NCI-H345 (cell line): ENCODE measurements at places on chromosomes 2 and 18.

DNA sequence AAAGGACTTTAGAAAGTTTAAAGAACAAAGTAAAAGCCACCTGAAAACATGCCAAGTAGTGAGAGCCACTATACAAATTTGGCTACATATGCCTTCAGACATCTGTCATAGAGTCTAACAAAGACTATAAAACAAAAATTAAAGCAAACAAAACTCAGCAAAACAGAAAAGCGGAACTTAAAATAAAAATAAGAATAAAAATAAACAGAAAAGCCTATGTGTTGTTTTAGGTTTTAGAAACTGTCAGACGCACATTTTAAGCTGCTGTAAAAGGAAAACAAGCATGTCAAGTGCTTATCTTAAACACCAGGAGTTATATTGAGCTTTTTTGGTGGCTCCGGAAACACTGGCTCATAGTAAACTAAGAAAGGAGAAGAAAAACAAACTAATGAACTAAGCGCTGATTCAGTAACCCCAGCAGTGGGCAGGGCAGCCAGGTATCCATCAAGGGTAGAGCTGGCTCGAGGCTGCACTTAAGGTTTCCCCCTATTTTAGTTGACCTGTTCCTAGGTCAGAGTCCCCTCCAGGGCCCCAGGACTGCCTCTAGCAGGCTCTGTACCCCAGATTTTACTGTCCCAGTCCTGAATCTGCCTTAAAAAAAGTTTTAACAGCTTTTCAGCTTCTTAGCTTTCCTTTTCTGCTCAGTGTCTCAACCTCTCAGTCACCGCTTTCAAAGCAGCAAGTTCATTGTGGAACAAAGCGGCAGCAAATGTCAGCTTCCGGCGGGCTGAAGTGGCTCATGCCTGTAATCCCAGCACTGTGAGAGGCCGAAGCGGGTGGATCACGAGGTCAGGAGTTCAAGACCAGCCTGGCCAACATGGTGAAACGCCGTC, 15.4 kb upstream of the RMC1 start:
- DNase-seq: no peak

- DNase-seq: no peak
Measured at GRCh38 chr2:126837966-126838715, 60.5 kb upstream of the TEX51 start.

DNA sequence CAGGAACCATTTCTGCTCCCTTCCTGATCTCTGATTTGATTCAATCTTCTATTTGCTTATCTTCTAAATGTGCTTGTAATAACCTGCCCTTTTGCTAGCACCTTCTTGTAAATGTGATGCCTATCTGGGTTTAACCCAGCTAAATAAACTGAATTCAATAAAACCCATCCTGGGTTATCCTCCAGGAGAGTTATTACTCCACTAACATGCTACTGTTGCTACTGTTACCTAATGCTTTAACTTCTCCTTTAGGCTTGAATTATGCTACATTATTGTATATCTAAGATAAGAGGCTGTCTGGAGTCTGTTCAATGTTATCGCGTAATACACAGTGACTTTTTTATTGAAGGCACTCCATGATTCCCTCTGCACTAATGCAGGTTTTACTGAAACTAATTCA, 206.5 kb upstream of the CTAGE1 start:
- DNase-seq: no peak

GRCh38 chr2:9378433-9379390, 44.6 kb downstream of the ITGB1BP1 start:
- DNase-seq: no peak

DNA sequence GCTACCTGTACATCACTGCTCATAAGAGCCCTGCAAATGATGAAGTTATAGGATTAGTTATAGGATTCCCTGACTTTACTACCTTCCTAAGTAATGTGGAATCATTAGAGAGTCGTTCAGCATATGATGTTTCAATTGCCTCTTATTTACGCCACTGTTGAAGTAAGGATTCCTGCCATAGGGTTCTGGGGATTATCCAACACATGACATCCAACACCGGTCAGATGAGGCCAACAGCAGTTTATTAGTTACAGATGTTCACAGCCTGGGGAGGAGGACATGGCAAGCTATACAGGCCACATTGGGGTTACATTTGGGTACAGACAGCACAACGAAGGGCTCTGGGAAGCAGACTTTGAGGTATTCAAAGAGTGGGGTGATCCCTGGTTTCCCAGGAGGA, 134.1 kb upstream of the MC4R start:
- DNase-seq: no peak

GRCh38 chr2:54423213-54423612, 32.9 kb upstream of the SPTBN1 start:
- DNase-seq: no peak

DNA sequence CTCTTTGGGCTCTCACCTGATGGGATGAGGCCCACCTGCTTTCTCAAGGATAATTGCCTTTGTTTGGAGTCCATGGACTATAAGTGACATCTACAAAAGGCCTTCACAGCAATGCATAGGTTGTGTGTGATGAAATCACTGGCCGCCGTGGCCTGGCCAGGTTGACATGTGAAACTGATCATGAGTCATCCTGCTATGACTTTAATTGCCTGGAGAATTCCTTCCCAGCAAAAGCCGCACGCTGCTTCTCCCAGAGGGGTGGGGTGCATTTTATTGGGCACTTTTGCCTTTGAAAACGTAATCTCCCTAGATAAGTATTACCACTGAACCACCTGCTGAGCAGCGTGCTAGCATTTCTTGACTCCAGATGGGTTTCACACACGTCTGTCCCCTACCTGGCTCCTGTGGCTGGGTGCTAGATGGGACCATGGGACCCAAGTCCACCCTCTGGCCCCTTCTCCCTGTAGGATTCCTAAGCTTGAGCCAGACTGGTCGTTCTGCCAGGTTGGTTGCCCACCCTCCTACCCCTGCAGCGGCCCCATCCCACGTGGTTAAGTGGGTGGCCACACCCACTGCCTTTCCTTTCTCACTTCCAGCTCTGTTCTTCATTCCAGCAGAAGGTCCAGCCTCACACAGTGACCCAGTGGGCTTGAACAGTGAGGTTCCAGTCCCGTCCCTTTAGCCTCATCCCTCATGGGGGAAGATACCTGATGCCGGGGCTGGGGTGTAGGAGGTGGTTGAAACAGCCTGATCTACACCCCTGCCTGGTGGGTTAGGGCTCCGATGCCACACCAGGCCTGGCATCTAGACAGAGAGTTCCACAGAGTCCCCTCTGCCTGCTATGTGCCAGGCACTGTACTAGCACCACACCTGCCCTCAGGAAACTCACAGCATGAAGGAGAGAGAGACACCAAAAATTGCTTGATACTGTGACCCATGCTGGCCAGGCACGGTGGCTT, 89.6 kb downstream of the GBX2 start:
- no peak for DNase-seq

GRCh38 chr2:218387369-218388194, 5.5 kb downstream of the SLC11A1 start:
- DNase-seq: peak; percentile 81

GRCh38 chr2:144705328-144706245, 185.7 kb upstream of the ZEB2 start:
- DNase-seq: no peak

GRCh38 chr2:241818229-241818942, 9.4 kb downstream of the NEU4 start:
- DNase-seq: no peak

- no peak for DNase-seq
Measured at GRCh38 chr2:25707927-25708590, 34.7 kb upstream of the DTNB start.

GRCh38 chr2:205607146-205607545, 75.2 kb upstream of the NRP2 start:
- DNase-seq: no peak

DNA sequence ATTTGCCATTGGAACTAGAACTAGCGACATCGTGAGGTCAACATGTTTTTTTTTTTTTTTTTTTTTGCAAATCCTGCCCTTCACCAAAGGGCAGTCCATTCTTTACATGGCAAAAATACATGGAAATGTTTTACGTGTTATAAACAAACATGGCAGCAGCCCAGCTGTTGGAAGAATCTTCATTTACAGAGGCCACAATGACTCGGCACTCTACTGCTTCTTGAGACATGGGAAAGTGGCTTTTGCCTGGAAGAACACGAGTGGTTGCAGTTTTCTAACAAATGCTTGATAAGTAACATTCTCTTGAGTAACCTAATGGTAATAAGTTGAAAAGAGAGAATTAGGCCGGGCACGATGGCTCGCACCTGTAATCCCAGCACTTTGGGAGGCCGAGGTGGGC, 22.8 kb upstream of the POLR1B start:
- DNase-seq: no peak

DNA sequence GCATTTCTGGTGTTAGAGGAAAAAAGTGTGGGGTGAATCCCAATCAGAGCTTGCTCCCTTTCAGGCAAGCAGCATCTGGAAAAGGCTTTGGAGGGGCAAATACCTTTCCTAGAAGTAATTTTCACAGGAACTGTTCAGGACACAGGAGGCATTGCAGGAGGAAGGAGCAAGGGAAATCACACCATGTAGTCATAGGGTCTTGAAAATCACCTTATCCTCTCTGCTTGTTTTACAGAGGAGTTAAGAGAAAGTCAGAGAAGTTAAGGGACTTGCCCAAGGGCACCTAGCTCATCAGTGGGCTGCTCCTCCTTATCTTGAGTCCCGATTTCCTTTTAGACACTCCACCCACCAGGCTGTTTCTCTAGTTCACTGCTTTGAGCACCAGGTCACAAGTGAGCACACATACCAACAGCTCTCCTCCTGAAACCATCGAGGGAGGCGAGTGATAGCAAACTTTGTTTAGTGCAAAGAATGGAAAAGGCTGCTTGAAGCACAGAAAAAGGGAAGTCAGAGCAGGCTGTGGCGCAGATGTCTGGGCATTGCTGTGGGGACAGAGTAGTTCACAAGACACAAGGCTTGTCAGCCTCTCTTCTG, 89.2 kb upstream of the CXCR4 start:
- no peak for DNase-seq

- DNase-seq: no peak
Measured at GRCh38 chr18:9604348-9604747, 10.0 kb downstream of the PPP4R1 start.

- no peak for DNase-seq
Measured at GRCh38 chr2:215695861-215696260, 260.0 kb upstream of the FN1 start.

- DNase-seq: no peak
Measured at GRCh38 chr2:134283661-134284060, 29.8 kb downstream of the MGAT5 start.

GRCh38 chr2:66561645-66562303, 126.8 kb downstream of the MEIS1 start:
- DNase-seq: no peak

GRCh38 chr2:134491771-134492441, 226.9 kb downstream of the TMEM163 start:
- peak; percentile 98 for DNase-seq

- DNase-seq: no peak
Measured at GRCh38 chr2:80687524-80687923, 383.0 kb upstream of the LRRTM1 start.

GRCh38 chr2:37856101-37856751, 68.9 kb upstream of the RMDN2 start:
- DNase-seq: no peak

GRCh38 chr18:59270689-59271257, 2.5 kb downstream of the RAX start:
- DNase-seq: no peak

DNA sequence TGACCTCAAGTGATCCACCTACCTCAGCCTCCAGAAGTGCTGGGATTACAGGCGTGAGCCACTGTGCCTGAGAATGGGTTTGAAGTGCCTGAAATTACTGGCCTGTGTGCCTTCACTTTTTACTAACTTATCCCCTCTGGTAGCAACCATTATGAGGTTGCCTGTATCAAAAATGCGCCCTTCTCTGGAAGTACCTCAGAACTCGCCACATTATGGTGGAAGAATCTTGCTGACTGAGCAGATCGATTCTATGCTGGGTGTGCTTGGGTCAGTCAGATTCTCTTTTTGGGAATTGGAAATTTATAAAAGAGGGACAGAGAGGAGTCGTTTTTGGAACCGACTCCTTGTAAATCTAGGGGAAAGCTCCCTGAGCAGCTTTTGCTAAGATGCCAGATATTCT, 8.2 kb downstream of the LHCGR start:
- DNase-seq: no peak

- no peak for DNase-seq
Measured at GRCh38 chr2:112155331-112156151, 17.4 kb downstream of the FBLN7 start.

GRCh38 chr2:16767789-16768476, 102.3 kb upstream of the CYRIA start:
- DNase-seq: no peak

DNA sequence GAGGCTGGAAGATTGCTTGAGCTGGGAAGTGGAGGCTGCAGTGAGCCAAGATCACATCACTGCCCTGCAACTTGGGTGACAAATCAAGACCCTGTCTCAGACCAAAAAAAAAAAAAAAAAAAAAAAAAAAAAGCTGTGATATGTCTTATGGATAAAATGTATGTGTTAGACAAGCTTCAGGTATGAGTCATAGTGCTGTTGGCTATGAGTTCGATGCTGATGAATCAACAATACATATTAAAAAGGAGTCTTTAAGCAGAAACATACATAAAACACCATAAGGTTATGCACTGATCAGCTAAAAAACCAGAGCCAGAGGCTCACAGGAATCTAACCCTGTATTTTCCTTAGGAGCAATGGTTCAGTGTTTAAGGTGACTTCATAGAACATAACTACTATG, 332.3 kb downstream of the NCKAP5 start:
- no peak for DNase-seq

- DNase-seq: no peak
Measured at GRCh38 chr18:78807668-78808067, 171.9 kb upstream of the SALL3 start.

GRCh38 chr2:76128622-76129021, 417.9 kb upstream of the GCFC2 start:
- DNase-seq: no peak

GRCh38 chr2:127984551-127984950, 43.3 kb downstream of the SAP130 start:
- no peak for DNase-seq

GRCh38 chr2:43004879-43005244, 212.5 kb upstream of the HAAO start:
- no peak for DNase-seq

DNA sequence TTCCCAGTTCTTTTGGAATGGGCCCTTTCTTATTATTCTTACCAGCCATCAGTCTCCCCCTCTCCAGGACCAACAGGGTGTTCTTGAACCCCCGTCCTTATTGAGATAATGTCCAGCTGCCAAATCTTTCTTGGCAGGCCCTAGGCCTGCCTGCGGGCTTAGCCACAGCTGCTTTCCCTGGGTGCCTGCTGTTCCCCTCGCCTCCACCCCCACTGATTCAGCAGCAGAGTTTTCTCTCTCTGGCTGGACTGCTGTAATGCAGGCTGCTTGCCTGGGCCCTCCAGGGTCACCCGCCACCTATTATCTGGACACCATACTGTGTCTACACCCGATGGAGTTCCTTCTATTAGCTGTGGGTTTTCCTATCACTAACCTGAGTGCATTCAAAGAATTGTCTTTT, 395.4 kb upstream of the ATP5MC3 start:
- DNase-seq: no peak
